ENCODE measurements at places on chromosomes 2 and 18.
A peak's percentile ranks its signal among the peaks of the same experiment; 100 is the strongest.

DNA sequence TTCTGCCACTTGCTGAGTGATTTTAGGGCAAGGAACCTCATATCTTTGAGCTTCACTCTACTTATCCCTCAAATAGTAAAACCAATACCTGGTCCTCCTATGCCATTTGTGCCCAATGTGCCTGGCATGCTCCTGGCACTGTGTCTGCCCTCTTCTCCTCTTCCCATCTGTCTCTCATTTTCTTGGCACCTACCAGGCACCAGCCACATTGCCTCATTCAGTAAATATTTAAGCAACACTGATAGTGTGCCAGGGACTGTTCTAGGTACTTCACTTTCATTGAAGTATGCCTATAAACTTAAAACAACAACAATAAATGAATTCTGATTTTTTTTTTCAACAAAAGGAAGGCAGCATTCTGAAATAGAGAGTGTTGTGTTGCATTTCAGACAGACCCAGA lies 15.1 kb upstream of the BOD1L2 start:
- DNase-seq: no peak

GRCh38 chr2:22998359-22998758 lies 386.6 kb upstream of the KLHL29 start:
- DNase-seq: no peak

DNA sequence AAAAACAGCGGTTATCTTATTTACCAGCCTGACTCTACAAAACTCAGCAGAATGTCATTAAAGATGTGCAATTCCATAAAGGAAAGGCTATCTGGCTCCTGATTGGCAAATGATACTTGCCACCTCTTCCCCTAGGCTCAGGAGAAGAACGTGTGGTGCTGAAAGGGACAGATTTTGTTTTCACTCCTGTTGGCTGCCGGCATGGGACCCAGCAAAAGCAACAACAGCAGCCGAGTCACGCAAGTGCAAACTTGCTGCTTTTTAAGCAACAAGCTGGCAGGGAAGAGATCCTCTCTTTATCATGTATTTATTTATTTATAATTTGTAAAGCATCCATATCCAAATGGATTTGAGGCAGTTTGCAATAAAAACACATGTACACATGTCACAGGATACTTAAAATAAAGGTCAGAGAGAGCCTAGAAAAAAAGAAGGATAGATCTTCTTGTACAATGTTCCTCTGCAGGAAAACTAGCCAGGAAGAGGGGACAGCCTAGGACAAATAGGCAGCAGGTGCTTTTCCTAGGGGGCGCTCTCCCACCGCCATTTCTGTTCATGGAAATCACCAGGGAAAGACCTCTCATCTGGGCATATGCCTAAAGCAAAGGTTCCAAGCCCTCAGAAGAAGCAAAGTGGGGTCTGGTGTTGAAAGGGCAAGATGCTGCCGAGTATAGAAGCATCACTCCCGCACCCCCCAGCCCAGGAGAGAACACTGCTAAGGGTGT lies 799.3 kb downstream of the BCL11A start:
- DNase-seq: no peak

DNA sequence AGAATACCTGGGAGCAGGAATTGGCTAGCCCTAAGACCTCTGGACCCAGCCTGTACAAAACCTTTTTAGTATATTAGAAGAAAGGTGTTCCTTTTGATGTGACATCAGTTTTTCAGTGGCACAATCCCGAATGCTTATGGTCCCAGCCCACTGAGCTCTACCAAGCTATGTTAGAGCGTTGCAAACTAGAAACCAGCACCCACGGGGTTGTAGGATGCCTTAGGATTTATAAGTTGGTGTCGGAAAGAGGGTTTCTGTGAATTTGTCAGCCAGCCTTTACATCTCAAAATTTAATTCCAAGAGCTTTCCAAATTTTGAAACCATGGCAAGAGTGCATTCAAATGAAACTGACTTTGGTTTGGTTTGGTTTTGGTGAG lies 499 bp upstream of the LMAN1 start:
- no peak for DNase-seq

- peak; percentile 60 for DNase-seq
Observed at GRCh38 chr2:231646476-231646875, 53.8 kb downstream of the TEX44 start.

GRCh38 chr2:235534678-235535422 lies 41.0 kb downstream of the AGAP1 start:
- DNase-seq: no peak

DNA sequence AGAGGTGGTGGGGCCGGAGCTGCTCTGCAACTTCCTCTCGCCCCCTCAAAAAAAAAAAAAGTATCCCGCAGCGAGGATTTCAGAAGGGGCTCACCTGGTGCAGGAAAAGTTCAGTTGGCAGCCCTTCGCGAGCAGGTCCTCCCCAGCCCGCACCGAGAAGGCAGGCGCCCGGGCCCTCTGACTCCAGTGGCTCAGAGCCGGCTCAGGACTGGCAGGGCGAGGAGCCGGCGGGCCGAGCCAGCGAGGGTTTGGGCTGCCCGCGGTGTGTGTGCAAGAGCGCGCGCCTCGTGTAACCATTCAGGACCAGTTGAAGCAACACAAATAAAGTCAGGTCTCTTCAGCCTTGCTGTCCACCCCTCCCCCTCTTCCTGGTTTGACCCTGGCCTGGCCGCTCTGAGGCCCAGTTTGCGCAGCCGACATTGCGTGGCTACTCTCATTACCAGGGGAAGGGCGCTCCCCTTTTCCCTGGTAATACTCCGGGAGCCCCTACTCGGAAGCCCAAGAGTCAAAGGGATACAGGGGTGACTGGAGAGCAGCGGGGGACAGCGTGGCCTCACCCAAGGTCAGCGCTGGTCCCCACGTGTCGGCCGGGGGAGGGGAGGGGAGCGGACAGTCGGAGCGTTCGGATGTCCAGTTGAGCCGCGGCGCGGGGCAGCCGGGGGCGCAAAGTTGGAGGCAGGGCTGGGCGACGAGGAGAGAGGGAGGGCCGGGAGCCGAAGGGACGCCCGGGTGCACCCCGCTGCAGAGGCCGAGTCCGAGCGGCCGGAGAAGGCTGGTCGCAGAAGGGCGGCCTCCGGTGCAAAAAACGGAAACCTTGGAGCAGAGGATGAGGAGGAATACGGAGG lies 12.3 kb downstream of the EN1 start:
- no peak for DNase-seq

DNA sequence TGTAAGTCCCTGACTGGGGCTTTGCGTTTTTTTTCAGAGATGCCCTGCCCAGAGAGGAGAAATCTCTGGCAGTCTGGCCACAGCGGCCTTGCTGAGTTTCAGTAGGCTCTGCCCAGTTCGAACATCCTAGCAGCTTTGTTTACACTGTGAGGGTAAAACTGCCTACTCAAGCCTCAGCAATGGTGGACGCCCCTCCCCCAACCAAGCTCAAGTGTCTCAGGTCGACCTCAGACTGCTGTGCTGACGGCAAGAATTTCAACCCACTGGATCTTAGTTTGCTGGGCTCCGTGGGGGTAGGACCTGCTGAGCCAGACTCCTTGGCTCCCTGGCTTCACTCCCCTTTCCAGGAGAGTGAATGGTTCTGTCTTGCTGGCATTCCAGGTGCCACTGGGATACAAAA lies 31.7 kb downstream of the L3MBTL4 start:
- no peak for DNase-seq

DNA sequence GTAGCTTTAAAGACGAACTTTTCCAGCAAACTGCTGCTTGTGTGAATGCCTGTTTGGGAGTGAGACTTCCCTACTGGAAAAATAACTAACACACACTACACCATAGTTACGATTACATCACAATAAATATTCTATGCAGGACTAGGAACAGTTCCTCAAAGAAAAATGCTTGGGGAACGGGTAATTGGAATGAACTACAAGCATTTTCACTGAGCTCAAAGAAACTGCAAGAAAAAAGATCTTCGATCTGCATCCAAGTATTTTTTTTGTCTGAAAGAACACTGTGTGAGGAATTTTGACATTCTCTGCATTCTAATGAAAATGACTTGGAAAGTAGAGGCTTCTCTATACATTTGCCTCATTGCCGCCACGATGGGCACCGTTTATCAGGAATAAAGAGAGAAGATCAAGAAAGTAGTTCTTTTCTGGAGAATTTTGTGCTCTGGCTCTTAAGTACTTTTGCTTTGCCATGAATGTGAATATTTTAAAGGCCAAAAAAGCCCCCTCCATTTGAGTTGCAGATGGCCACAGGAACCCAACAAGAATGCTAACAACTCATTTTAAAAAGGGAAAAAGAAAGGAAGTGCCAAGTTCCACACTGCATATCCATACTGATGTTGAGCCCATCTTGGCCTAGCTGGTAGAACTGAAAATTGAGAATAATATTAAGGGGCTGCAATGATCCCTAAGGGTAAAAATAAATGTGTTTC lies 13.6 kb downstream of the LYPD1 start:
- peak; percentile 46 for DNase-seq

DNA sequence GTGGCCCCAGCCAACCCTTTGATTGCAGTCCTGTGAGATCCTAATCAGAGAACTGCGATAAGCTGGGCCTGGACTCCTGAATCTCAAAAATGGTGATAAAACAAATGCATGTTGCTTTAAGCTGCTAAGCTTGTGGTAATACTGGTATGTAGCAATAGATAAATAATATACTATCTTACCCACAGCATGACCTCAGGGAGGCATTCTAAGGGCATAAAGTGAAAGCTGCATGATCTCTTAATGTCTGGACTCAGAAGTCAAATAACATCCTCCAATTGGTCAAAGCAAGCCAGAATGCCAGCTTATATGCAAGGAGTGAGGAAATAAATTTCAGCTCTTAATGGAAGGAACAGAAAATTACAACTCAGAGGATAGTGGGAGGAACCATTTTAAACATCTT lies 246.1 kb downstream of the FSIP2 start:
- no peak for DNase-seq

- DNase-seq: peak; percentile 17
Observed at GRCh38 chr18:49520661-49521145, 33.7 kb upstream of the C18orf32 start.

DNA sequence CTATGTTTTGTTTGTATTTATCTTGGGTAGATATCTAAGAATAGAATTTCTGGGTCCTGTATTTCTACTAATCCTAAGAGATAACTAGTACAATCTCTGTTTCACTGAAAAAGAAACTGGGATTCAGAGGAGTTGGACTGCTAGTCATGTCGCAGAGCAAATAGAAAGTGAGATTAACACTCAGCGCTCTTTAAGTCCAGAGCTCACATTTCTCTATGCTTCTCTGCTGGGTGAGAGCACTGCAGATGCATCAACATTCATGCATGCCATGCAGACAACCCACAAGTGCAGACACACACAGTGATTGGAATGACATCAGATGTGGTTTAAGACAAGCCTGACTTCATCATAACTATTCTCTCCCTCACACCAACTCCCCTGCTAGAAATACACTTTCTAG lies 563.8 kb downstream of the TDRD15 start:
- DNase-seq: no peak

DNA sequence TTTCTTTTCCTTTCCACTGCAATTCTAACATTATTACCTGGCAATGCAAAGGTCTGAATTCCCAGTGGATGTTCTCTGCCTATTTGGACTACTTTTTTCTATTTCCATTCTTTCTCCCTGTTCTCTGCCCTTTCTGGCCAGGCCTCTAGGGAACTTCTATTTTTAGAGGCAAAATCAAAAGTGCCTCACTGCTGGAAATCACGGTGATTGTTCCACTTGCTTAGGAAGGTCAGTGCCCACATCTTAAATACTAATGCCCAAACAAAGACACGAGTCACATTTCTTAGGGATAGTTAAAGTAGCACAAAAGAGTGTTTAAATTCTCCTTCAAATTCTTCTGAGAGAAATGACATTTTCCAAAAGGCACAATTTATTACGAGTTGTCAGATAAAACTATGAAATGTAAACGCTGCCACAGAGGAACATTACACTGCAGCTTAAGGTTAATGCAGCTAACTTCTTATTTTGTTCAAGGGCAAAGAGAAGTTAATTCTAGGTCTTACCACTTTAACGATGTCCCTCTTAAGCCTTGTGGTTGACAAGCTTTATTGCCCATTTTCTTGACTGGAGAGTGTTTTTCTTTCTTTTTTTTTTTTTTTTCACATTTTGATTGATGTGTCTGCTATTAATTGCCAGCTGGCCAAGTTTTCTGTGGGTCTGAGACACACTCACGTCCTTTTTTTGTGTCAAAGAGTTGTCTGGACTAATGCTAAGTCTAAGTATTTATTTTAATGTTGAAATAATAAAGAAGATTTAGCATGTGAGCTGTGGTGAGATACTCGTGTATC lies 34.7 kb downstream of the ST6GAL2 start:
- no peak for DNase-seq

DNA sequence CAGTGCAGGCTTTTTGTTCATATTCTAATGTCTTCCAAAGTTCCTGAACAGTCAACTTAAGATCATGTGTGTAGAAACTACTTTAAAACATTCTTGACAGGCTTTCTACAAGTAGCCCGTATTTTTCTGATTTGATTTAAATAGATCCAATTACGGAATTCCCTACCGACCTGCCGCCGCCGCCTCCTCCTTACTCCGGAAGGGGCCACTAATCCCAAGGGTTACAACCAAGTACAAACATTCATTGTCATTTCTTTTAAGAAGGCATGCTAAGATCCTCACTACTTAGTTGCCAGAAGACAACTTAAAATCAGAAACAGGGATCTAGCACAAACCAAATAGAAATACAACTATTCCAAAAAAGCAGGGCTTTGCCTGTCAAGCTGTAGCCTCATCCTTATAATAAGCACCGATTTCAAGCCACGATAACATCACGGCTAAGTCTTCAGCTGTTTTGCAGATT lies 784 bp downstream of the WDR33 start:
- DNase-seq: peak; percentile 21

GRCh38 chr2:174631009-174631981 lies 33.7 kb upstream of the WIPF1 start:
- DNase-seq: peak; percentile 92

- no peak for DNase-seq
Observed at GRCh38 chr18:68391801-68392200, 323.1 kb downstream of the TMX3 start.

- peak; percentile 81 for DNase-seq
Observed at GRCh38 chr2:38505779-38506178, 96.9 kb downstream of the HNRNPLL start.

DNA sequence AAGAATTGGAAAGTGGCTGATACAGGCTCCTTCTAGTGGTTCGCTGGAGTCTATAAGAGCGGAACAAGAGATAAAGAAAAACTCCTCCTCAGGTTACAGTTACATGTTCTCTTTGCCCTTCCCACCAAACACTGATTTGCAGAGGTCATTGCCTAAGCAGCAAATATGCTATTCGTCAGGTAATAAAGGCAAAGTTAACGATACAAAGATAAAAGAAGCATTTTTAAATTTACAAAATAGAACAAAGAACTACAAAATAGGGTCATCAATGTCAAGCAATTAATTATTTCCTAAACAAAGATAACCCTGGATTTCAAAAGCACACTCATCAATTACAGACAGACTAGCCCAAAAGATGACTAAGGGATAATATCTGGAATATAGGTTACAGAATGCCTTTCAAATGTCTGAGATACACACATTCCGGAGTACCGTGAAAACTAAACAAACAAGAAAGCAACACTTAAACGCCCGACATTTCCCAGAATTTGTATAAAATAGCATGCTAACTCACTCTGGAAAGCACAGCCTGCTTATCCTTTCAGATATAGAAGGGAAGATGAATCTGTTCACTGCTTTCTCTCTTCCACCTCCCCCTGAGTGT lies 186.4 kb downstream of the MREG start:
- DNase-seq: no peak
